Activated CD4-positive, alpha-beta T cell treated with anti-CD3 and anti-CD28 coated beads for 36 hours (primary cell): ENCODE measurements at places on chromosomes 3 and 15.

GRCh38 chr15:63038926-63039673 lies 3.4 kb upstream of the TPM1 start:
- no peak overlapping the region for H3K4me3 ChIP-seq
- no peak for DNase-seq
- H3K27ac ChIP-seq, result no peak overlapping the region
- peaks cover 34% of the 10 kb centered on the region for H3K27me3 ChIP-seq
- H3K4me1 ChIP-seq, result peaks cover 5% of the 10 kb centered on the region

DNA sequence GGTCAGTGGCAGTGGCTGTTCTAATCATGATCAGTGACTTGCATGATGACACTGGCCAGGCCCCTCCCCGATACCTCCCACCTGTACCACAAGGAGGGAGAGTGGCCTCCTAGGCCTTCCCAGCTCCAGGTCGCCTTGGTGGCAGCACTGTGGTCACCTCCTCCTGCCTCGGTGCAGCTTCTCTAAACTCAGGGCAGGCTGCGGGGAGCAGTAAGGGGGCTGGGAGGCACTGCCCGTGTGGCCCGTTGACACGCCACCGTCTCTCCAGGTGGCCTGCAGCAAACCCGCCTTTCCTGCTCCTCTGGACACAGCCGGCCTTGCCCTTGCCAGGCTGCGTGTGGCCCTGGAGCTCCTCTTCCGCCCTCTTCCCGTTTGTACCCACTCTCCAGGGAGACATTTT lies 184.1 kb downstream of the XXYLT1 start:
- H3K36me3 ChIP-seq, result no peaks in the 10 kb centered on the region
- no peak for DNase-seq
- H3K4me1 ChIP-seq, result peaks cover 4% of the 10 kb centered on the region

DNA sequence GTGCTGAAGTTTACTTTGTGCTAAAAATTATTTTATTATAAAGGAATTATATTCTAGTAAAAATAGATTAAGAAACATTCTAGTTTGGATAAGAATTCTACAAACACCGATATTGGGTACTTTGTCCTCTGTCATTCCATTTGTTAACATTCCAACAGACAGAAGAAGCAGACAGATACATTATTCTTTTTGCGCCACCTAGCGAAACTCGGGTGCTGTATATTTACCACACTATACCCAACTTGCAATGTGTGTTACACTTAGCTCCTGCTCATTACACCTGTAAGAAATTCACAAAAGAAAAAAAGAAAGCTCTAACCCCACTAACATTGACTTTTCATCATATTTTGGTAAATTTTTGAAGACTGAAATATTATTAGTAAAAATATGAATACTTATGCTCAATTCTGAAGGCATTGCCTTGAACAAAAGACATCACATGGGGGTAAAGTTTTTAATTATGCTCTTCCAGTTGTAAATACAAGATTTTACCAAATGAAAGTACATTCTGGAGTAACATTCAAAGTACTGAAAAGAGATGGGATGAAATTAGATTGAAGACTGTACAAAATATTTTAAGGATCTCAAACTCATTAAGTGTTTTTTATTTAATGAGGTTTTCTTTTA lies 136.5 kb upstream of the MLF1 start:
- no peaks in the 10 kb centered on the region for H3K4me1 ChIP-seq
- DNase-seq, result peak; percentile 55
- no peak overlapping the region for H3K27ac ChIP-seq
- H3K36me3 ChIP-seq, result no peaks in the 10 kb centered on the region

GRCh38 chr3:120163816-120164215 lies 69.6 kb upstream of the GSK3B start:
- no peak overlapping the region for H3K4me3 ChIP-seq
- H3K27me3 ChIP-seq, result peaks cover 2% of the 10 kb centered on the region
- no peak overlapping the region for H3K27ac ChIP-seq
- H3K36me3 ChIP-seq, result no peaks in the 10 kb centered on the region
- H3K4me1 ChIP-seq, result no peaks in the 10 kb centered on the region
- no peak for DNase-seq

- H3K4me1 ChIP-seq, result no peaks in the 10 kb centered on the region
- H3K36me3 ChIP-seq, result peaks cover 20% of the 10 kb centered on the region
Measured at GRCh38 chr3:158820521-158820920, 18.7 kb downstream of the MFSD1 start.

DNA sequence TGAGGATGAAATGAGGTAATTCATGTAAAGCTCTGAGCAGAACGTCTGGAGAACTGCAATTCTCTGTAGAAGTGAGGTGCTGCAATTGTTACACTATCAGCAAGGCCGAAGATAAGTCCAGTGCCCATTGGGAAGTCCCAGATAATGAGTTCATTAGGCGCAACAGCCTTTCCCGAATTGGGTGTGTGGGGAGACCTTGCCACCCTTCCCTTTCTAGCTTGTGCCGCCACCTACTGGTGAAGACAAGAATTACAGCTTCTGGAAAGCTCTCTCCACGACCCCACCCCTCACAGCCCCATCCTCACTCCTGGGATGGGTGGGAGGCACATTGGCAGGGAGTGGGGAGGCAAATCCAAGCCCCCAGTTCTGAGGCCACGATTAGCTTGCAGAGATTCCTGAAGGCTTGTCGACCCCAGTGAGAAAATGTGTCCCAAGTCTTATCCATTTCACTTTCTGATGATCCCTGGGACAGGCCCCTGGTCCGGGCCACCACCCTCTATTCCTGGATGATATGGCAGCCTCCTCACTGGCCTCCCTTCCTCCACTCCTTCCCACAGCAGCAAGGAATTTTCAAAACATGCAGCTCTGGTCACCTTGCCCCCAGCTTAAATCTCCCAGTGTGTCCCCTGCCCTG lies 36.4 kb downstream of the FAM3D start:
- no peak overlapping the region for H3K4me3 ChIP-seq
- no peak overlapping the region for H3K27ac ChIP-seq
- peak; percentile 77 for DNase-seq
- H3K36me3 ChIP-seq, result no peaks in the 10 kb centered on the region
- peaks cover 5% of the 10 kb centered on the region for H3K27me3 ChIP-seq

- DNase-seq, result peak; percentile 72
- peaks cover 63% of the 10 kb centered on the region for H3K4me1 ChIP-seq
- H3K36me3 ChIP-seq, result peaks cover 32% of the 10 kb centered on the region
- peak overlapping the region; percentile 94 for H3K27ac ChIP-seq
- H3K27me3 ChIP-seq, result no peaks in the 10 kb centered on the region
Measured at GRCh38 chr3:101574388-101575112, 570 bp downstream of the PCNP start.

- peaks cover 20% of the 10 kb centered on the region for H3K4me1 ChIP-seq
- no peak overlapping the region for H3K27ac ChIP-seq
- DNase-seq, result peak; percentile 78
- no peak overlapping the region for H3K4me3 ChIP-seq
- H3K27me3 ChIP-seq, result no peaks in the 10 kb centered on the region
Measured at GRCh38 chr15:80710635-80711554, 15.8 kb downstream of the ABHD17C start.

- no peak overlapping the region for H3K27ac ChIP-seq
- no peak overlapping the region for H3K4me3 ChIP-seq
- no peaks in the 10 kb centered on the region for H3K27me3 ChIP-seq
- H3K36me3 ChIP-seq, result peaks cover 3% of the 10 kb centered on the region
- H3K4me1 ChIP-seq, result peaks cover 38% of the 10 kb centered on the region
Measured at GRCh38 chr3:12986521-12986920, 86.7 kb downstream of the IQSEC1 start.

- peaks cover 4% of the 10 kb centered on the region for H3K4me1 ChIP-seq
- no peaks in the 10 kb centered on the region for H3K27me3 ChIP-seq
- H3K27ac ChIP-seq, result no peak overlapping the region
Measured at GRCh38 chr3:124786511-124787241, 56.4 kb downstream of the UMPS start.

DNA sequence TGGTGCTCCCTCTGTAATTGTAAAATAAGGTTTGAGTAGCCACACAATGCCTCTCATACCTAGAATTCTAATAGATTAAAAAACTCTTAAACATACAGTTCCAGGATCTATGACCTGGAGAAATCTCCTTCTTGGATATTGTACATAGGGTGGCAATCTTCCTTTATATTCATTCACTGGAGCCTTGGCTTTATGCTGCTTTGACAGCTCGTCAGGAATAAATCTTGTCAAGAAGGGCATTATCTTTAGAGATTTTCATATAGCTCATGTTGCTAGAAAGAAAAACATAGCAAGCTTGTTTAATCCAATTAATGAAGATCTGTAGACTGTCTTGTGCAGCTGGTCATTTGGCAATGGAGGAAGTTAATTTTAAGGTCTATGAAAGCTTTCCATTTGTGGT lies 131.1 kb downstream of the PYDC2 start:
- no peaks in the 10 kb centered on the region for H3K27me3 ChIP-seq
- H3K4me1 ChIP-seq, result no peaks in the 10 kb centered on the region
- H3K27ac ChIP-seq, result no peak overlapping the region
- no peak for DNase-seq
- no peaks in the 10 kb centered on the region for H3K36me3 ChIP-seq

DNA sequence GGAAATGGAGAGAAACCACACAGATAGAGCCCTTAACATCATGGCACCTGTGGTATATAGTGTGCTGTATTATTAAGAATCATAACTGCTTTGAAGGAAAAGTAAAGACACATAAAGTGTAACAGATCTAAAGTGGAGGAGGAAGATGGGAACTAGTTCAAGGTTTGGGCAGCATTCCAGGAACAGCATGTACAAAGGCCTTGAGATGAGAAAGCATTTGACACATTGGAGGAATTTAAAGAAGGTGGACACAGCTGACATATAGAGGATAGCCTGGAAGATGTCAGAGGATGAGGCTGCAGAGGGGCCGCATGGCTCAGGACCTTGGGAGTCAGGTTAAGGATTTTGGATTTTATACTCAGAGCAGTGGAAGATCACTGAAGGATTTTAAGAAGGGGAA lies 39.0 kb downstream of the LRTM1 start:
- DNase-seq, result no peak
- H3K27me3 ChIP-seq, result no peaks in the 10 kb centered on the region
- no peaks in the 10 kb centered on the region for H3K4me1 ChIP-seq
- no peak overlapping the region for H3K4me3 ChIP-seq

- H3K4me1 ChIP-seq, result peaks cover 50% of the 10 kb centered on the region
- no peaks in the 10 kb centered on the region for H3K27me3 ChIP-seq
- peak overlapping the region; percentile 90 for H3K27ac ChIP-seq
- H3K36me3 ChIP-seq, result peaks cover 39% of the 10 kb centered on the region
- peak overlapping the region; percentile 87 for H3K4me3 ChIP-seq
Measured at GRCh38 chr15:90388462-90389380, 679 bp downstream of the IQGAP1 start.

DNA sequence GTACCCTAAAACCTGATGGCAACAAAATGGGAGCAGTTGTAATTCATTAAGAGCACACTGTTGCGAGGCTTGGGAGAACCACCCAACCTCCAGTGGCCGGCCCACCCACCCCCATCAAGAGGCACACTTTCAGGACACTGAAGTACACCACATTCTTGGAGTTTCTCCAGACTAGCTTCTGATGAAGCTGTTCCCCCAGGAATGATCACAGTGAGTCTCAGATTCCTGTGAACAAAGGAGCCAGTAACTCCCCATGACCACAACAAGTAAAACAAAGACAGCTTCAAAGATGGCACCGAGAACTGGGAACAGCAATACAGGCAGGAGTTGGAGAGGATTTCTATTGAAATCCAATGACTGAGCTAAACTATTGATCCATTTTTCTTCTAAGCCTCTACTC lies 126.0 kb downstream of the ST8SIA2 start:
- H3K4me3 ChIP-seq, result no peak overlapping the region
- no peaks in the 10 kb centered on the region for H3K36me3 ChIP-seq
- DNase-seq, result no peak
- peaks cover 6% of the 10 kb centered on the region for H3K4me1 ChIP-seq
